Activated CD8-positive, alpha-beta T cell treated with anti-CD3 and anti-CD28 coated beads for 36 hours (primary cell): ENCODE measurements at places on chromosomes 7 and 10. TPM values are rescaled to one million over a fixed set of nuclear protein-coding genes. Genes with fewer than 3 reads are reported as not detected.
A peak's percentile ranks its signal among the peaks of the same experiment; 100 is the strongest.

GRCh38 chr10:77533146-77533886 lies 104.3 kb downstream of the KCNMA1 start:
- no peak for DNase-seq

GRCh38 chr10:129386415-129387257 lies 80.4 kb upstream of the MGMT start:
- DNase-seq, result no peak

DNA sequence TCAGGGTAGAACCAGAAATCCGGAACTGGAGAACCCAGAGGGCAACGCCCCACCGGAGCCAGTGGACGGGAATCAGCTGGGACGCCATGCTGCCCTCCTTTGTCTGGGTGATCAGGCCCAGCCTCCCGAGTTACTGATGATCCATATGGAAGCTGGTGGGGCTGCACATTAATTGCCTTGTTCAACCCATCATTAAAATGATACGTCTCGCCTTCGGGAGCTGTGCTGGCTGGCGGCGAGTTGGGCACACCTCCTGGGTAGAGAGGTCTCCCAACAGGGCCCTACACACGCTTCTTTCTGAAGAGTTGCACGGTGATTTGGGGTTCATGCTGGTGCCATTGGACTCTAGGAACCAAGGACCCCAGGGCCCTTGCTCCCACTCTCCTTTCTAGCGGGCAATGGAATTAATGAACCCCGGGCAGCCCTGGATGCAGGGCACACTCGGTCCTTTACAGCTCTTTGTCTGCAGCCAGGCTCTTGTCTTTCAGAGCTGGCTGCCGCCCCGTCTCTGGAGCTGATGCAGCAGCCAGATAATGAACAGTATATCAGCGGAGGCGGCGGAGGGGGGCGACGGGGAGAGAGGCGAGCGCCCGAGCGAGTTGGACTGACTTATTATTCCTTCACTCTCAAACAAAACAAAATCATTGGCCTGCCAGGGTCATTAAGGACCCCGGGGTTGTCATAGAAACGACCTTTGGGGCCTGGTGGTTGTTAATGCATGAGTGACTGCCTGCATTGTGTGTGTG lies 412.2 kb upstream of the ZMIZ1 start:
- DNase-seq, result no peak

Gene ANXA8
- not detected for total RNA-seq

GRCh38 chr7:21771906-21772610 lies 173.6 kb downstream of the CDCA7L start:
- DNase-seq, result no peak

DNA sequence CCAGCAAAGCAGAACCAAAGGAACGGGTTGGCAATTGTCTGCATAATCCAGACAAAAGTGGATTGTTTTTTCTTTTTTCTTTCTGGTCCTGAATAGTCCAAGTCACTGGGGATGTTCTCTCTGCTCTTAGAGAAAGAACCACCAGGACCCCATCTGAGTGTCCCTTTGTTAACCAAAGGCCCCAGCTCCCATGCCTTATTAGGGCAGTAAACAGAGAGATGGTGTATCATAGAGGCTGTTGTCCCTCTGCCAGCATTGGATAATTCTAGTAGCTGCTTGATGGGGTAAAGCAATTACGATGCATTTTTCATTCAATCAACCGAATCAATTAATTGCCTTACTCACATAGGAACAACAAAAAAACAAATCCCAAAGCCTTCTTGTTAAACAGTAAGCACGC lies 213.0 kb downstream of the BUB3 start:
- DNase-seq, result no peak

DNA sequence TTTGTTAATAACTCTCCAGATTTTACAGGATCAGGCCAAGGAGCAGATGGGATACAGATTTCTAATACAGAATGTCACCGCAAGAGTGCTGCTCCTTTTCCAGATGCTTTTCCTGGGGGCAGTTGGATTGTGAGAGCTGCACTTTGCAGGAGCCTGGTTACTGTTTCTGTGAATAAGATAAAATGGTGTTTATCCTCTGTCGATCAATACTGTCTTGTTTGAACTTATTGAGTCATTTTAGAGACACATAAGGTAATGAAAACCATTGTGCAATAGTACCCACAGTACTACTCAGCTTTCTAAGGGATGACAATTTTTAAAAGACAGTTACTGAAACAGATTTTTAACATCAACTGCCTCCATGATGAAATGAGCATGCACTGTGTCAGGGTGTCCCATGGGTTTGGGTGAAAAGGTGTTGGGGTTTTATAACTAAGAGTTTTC lies 2.9 kb downstream of the A1CF start:
- no peak for DNase-seq

Gene NKX2-3
- total RNA-seq, result not detected

Gene MRPL32
- 66.9 TPM for total RNA-seq

- peak; percentile 75 for DNase-seq
These were observed 99.4 kb downstream of the CCDC3 start for GRCh38 chr10:12902135-12902572.

Gene IDI2
- not detected for total RNA-seq

GRCh38 chr10:100637785-100638184 lies 102.0 kb downstream of the HIF1AN start:
- peak; percentile 46 for DNase-seq

DNA sequence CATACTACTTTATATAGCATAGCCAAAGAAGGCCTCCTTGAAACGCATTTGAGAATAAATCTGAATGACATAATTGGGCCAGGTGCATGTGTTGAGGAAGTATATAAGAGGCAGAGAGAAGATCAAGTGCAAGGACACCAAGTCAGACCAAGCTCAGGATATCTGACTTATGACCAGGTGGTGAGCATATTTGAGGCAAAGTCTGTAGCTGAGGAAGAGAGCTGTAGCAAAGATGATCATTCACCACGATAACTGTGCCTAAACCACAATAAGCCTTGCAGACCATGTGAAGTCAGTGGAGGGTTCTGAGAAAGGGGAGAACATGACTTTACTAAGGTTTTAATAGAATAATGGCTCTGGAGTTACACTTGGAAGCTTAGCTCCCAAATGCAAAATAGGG lies 292.3 kb downstream of the SORCS1 start:
- no peak for DNase-seq

Gene PNLIPRP3
- total RNA-seq, result not detected

Gene TMEM273
- total RNA-seq, result 16.6 TPM

- no peak for DNase-seq
These were observed 2.6 kb downstream of the ZC3HAV1 start for GRCh38 chr7:139106959-139107358.

DNA sequence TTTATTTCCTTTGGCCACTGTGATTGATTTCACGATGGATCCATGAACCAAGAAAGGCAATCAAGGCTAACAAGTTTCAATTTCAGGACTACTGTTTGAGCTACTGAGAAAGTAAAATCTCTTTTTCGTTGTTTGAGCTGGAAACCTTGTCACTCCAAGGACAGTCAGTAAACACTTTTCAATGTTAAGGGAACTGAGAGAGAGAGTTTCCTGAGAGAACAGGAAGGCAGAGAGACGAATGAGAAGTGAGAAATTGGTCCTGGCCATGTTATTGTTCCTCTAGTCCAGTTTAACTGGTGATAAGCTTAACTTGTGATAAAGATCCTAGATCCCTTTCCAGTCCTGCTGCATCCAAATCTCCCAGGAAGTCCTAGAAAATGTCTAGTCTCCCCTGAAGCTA lies 909 bp upstream of the AKR1D1 start:
- DNase-seq, result no peak

- DNase-seq, result peak; percentile 87
These were observed 1.3 kb downstream of the ABCB1 start for GRCh38 chr7:87599336-87599735.

Gene HOXA7
- not detected for total RNA-seq

Gene CHN2
- 1.7 TPM for total RNA-seq

GRCh38 chr7:88233828-88234227 lies 14.0 kb upstream of the SRI start:
- no peak for DNase-seq

GRCh38 chr7:98669329-98670000 lies 52.4 kb downstream of the NPTX2 start:
- no peak for DNase-seq

DNA sequence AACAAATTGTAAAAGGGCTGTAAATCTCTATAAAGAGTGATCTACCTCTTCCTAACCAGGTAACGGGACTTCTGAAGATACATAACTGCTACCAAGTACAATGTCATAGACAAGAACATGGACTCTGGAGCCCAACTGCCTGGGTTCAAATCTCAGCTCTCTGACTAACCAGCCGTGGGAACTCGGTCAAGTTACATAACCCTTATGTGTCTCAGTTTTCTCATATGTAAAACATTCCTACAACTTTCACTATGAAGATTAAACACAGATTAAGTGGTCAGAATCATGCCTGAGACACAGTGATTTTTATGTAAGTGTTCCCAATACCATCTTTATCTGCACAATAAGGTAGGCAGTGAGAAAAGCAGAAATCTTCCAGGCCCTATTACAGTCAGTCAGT lies 52.6 kb downstream of the ITGB1 start:
- DNase-seq, result no peak

Gene PPP1R17
- total RNA-seq, result not detected

DNA sequence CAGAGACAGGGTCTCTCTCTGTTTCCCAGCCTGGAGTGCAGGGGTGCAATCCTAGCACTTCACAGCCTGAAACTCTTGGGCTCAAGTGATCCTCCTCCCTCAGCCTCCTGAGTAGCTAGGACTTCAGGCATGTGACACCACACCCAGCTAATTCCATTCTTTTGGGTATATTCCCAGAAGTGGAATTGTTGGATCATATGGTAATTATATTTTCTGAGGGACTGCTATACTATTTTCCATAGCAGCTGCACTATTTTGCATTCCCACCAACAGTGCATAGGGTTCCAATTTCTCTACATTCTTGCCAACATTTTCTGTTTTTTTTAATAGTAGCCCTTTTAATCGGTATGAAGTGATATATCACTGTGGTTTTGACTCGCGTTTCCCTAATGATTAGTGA lies 30.0 kb upstream of the RAB11FIP2 start:
- DNase-seq, result no peak

Gene MRPS33
- total RNA-seq, result 95.5 TPM

DNA sequence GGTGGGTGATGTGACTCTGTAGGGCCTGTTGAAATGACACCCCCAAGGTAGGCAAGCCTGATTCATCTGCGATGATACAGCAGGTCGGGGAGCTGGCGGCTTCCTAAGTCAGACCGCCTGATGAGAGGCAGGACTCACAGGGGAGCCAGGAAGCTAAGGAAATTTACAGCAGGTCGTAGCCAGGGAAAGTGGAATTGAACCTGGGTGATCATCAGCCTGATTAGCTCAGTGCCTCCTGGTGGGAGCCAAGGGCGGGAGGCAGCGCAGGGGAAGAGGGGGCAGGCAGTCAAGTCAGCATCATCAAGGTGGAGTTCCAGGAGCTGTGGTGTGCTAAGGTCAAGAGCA lies 18.5 kb upstream of the TRIM56 start:
- no peak for DNase-seq

- peak; percentile 10 for DNase-seq
These were observed 442 bp downstream of the STYXL1 start for GRCh38 chr7:76047305-76047810.

DNA sequence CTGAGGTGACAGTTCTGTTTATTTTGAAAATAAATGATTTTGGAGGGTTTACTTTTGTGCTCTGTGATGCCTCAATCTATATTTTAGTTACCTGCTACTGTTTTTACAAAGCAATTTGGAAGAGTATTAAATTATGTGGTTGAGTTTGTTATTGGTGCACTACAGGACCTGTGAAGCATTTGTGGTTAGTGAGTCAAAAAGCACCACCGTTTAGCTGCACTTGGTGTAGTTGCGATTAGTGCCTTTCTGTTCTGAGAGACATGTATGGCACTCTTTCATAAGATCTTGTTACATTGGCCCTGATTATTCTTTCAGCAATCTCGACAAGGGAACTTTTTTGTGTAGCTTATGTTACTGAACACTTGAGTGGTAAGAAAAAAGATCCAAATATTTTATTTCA lies 132.2 kb downstream of the BBS9 start:
- peak; percentile 18 for DNase-seq

DNA sequence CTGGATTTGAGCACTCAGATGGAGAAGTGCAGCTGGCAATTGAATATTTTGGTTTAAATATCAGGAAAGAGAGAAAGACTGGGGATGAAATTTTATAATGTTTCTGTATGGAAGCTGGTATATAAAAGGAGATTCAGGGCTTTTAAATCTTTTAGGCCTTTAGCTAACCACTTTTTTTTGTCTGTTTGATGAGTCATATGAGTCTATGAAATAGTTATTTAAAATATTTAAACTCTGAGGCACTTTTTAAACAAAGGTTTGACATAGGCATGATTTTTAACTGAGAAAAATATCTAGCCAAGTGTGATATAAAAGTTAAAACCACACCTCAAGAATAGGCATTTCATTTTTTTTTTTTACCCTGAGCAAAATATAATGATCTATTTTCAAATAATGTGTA lies 944.3 kb downstream of the GATA3 start:
- no peak for DNase-seq

GRCh38 chr10:78756604-78757343 lies 312.0 kb upstream of the ZMIZ1 start:
- peak; percentile 50 for DNase-seq

GRCh38 chr10:43318976-43319960 lies 52.2 kb upstream of the FXYD4 start:
- DNase-seq, result no peak

DNA sequence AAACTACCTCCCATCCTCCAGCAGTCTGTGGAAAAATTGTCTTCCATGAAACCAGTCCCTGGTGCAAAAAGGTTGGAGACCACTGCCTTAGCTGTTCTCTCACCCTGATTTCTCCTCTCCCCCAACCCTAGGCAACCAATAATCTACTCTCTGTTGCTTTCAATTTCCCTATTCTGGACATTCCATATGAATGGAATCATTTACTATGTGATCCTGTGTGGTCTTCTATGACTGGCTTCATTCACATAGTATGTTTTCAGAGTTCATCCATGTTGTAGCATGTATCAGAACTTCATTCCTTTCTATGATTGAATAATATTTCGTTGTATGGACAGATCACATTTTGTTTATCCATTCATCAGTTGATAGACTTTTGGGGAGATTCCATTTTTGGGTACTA lies 38.3 kb upstream of the DLG5 start:
- DNase-seq, result no peak

Gene TDRD1
- total RNA-seq, result 0.05 TPM

Gene OR2A1
- not detected for total RNA-seq

DNA sequence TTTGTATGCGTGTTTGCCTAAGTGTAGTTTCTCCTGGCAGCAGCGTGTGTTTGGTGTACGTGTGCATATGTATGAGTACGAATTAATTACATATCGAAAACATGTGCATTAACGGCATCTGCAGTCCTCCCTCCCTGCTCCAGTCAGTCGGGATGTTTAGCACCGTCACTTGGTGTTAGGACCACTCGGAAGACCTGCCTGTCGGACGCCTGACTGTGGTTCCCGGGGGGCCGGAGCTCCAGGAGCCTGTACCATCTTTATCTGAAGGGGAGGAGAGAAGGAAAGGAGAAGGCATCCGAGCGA lies 1.1 kb upstream of the CNTNAP2 start:
- no peak for DNase-seq

- DNase-seq, result no peak
These were observed 68.4 kb upstream of the RAPGEF5 start for GRCh38 chr7:22425361-22425760.

Gene CRPPA
- 1.6 TPM for total RNA-seq

Gene GPRIN2
- not detected for total RNA-seq

- DNase-seq, result no peak
These were observed 19.4 kb downstream of the LAT2 start for GRCh38 chr7:74228951-74229900.

GRCh38 chr10:6530211-6530840 lies 49.8 kb downstream of the PRKCQ start:
- peak; percentile 94 for DNase-seq
